LNCaP clone FGC (cell line): ENCODE measurements at places on chromosomes 5 and 9.

DNA sequence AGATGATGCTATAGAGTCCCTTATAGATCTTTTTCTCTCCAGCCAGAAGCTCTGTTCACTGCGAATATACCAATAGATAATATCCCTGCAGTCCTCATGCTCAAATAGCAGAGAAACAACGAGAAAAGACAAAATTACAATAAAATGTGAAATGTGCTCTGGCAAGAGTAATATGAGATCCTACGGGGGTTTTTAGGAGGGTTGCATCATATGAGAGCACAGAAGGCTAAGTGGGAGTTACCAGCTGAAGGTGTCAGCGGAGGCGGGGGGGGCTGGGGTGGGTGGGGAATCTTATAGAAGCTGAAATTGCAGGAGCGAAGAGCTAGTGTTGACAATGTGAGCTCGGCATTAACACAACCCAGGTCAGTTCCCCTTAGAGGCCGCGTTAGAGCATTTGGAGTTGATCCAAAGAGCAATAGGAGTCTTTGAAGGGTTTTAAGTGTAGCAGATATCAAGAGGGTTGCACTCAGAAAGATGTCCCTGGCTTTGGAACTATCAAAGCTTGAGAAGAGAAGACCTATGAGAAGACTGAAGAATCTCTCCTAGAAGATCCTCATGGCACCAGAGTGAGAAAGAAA, 109.7 kb downstream of the BASP1 start:
- no peak for DNase-seq

GRCh38 chr5:96702503-96703383, 40.6 kb downstream of the CAST start:
- DNase-seq: no peak

- DNase-seq: no peak
Observed at GRCh38 chr5:159405611-159406031, 75.3 kb upstream of the IL12B start.

DNA sequence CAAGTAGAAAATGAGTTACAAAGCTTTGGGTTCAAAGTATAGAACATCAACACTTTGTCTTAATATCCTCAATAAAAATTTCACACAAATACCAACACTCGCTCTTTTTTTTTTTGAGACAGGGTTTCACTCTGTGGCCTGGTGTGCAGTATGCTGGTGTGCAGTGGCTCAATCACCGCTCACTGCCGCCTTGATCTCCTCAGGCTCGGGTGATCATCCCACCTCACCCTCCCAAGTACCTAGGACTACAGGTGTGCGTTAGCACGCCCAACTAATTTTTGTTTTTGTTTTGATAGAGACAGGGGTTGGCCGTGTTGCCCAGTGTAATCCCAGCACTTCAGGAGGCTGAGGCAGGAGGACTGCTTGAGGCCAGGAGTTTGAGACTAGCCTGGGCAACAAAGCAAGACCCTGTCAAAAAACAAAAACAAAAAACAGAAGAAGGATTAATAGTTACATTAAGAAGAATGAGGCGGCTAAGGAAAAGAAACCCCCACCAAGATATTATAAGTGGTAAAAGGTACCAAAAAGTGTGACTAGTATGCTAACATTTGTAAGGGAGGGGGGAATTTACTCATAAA, 20.3 kb downstream of the FNBP1 start:
- DNase-seq: no peak

GRCh38 chr5:57816108-57816507, 333.5 kb upstream of the ACTBL2 start:
- DNase-seq: no peak

GRCh38 chr9:113990570-113990907, 87.6 kb downstream of the AMBP start:
- no peak for DNase-seq

- DNase-seq: no peak
Observed at GRCh38 chr5:23389291-23390101, 117.9 kb upstream of the PRDM9 start.

GRCh38 chr5:64861281-64861680, 92.6 kb downstream of the CWC27 start:
- no peak for DNase-seq

DNA sequence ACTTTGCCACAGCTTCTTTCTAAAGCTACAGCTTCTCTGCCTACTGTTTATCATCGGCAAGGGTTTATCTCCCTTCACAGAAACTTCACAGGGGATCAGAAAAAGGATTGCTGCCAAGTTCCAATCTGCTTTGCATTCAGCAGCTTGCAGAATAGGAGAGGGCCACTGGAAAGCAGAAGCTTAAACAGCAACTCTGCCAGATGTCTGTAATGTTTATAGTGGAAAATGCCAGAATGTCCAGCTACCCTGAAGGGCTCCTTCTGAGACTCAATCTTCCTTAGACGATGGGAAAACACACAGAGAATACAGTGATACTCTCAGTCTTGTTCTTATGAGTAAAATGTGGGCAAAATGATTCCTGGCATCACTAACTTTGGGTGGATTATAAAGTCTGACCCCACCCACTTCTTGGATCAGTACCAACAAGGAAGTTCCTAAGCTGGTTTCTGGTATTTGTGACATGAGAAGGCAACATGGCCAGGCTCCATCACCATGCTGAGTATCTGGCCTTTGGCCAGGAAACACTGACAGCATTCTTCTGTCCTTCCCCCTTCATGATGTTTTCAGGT, 19.0 kb downstream of the STOM start:
- peak; percentile 75 for DNase-seq

DNA sequence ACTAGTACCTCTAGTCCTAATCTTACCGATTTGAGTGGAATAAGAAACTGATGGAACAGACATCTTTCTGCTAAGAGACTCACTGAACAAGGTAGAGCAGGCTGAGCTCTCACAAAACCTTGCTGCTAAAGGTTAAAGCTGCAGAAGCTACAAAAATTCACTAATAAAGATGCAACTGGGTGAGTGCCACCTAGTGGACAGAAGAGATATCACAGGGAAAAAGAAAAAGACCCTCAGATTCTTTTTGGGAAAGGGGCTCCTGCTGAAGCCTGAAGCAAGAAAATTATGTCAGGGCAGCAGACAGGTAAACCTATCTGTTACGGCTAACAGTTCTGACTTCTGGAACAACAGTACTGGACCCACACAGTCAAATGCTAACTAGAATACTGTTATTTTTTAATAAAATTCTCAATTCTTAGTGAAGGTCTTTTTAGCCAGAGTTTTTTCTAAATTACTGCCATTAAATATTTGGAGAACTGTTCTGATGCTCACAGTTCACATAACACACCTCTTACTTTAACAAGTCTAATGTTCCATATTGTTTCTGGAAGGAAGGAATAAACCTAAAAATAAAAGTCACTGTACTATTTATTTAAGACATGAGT, 51.2 kb downstream of the DIAPH1 start:
- no peak for DNase-seq

GRCh38 chr5:54095969-54096368, 214.4 kb downstream of the ARL15 start:
- no peak for DNase-seq

DNA sequence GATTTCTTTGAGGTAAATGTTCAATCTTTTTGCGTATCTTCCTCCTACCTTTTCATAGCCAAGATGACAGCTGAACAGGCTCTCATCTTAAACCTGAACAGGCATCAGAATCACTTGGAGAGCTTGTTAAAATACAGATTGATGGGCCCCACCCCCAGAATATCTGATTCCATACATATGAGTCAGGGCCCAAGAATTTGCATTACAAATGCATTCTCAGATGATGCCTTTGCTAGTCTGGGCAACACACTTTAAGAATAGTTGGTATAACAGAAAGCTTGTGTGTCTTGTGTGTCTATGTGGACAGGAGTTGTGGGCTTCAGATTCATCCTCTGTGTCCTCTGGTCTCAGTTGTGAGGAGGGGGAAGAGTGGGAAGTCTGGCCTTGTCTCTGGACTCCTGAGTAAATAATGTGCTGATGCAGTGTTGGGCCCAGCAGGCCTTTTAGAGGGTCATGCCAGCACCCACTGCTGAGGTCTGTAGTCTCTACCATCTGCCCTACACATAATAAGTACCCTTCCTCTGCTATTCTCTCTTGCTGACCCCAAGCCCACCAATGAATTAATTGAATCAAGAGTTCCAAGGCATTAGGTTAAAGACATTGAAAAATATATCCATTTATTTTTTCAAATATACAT, 43.1 kb downstream of the PTCD2 start:
- DNase-seq: no peak

GRCh38 chr9:136251264-136252115, 5.9 kb upstream of the QSOX2 start:
- no peak for DNase-seq

DNA sequence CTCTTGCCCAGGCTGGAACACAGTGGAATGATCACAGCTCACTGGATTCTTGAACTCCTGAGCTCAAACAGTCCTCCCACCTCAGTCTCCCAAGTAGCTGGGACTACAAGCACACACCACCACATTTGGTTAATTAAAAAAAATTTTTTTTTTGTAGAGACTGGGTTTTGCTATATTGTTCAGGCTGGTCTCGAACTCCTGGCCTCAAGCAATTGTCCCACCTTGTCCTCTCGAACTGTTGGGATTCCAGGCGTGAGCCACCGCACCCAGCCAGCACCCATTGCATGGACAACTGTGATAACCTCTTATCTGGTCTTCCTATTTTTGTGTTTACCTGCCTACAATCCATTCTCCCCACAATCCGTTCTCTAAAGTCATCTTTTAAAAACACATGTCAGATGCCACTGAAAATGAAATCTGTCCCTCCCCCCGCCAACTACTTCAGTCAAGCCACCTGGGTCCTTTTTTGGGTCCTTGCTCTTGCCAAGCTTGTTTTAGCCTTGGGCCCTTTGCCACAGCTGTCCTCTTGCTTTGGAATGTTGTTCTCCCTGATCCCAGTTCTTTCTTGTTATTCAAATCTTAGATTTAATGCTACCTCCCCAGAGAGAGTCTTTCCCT, 250.5 kb downstream of the PIK3R1 start:
- DNase-seq: no peak

GRCh38 chr9:16152276-16153101, 599.6 kb downstream of the CCDC171 start:
- DNase-seq: no peak

DNA sequence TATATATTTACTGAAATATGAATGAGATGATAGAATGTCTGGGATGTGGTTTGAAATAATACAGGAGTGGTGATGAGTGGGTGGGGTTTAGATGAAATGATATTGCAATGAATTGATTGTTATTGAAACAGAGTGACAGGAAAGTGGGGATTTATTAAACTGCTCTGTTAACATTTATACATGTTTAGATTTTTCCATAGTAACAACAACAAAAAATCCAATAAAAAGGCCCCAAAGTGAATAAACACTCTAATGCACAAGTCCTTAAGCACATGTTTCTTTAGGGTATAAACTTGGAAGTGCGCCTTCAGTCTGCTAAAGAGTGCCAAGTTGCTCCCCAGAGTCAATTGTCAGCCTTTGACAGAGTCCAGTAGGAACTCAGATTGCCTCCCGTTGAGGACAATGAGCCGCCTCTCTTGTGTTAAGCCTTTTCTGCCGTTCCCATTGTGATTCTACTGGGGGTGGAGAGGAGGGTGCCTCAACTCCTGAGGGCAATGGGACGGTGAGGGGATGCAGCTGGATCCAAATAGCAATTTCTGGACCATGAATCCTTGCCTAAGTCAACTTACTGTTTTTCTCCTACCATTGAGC, 112.3 kb downstream of the SLC28A3 start:
- no peak for DNase-seq

DNA sequence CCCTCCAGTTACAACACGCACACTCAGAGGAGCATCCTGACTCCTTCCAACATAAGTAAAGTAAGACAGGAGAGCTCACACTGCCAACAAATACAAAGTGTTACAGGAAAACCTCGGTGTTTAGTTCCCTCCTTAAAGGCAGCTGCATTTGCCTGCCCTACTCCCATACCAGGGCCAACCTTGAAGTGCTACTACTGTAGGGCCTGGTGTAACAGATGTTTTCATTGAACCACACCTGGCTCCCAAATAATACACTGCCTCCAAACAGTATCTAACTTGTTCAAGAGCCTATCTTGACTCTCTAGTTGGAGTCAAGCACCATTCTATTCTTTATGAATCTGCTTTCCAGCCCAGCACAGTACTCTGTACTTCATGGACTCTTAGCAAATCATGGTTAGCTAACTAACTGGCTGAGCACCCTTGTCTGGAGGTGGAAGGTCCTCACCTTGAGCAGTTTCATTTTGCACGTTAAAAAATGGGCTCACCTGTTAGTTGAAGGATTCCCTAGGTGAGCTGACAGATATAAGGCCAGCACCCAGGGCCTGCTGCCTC, 34.6 kb downstream of the TTC39B start:
- DNase-seq: no peak

DNA sequence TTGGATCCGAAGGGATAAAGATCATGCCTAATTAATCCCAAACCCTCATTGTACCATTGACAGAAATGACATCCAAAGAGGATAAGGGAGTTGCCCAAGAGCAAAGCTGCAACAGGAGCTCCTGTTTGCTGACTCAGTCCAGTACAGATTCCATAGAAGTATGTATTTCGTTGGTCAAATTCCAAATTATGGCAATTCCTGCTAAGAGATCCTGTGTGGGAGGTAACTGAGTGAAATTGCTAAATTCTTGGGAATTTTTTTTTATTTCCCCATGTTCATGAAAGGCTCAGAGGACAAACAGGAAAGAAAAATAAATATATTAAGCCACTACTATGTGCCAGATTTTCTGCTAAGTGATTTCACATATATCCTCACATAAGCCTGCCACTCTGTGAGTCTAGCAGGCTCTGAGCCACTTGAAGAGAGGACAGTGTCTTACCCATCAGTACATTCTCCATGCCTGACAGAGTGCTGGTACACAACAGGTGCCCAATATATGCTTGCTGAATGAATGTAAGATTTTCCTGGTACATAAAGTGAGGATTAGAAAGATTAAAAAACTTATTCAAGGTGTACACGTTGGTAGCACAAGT, 132.7 kb downstream of the GLIS3 start:
- no peak for DNase-seq

- DNase-seq: no peak
Observed at GRCh38 chr9:36791222-36791950, 218.7 kb downstream of the MELK start.

DNA sequence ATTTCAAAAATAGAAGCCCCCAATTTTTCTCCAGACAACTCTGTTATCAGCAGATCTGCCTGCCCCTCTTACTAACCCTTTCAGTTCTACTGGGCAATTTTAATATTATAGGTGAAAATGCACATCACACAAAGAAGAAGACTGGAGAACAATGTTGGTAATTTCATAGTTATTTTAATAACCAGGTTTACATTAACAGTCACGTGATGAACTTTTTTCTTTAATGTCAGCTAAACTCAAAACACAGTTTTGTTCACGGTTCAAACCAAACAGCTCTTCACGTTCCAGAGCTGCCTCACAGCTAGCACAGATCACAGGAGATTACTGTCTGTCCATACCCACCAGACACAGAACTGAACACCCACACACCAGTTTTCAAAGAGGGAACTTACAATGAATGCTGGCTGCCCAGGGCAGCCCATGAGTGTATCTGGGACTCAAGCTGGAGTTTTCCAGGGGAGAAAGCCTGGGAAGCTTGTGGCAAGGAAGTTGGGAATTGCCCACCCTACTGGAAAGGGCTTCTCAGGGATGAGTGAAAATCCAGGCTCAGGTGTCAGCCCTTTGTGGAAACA, 119.1 kb downstream of the DPYSL3 start:
- DNase-seq: no peak

- DNase-seq: no peak
Observed at GRCh38 chr9:14096258-14096922, 217.6 kb downstream of the NFIB start.
